ENCODE measurements at places on chromosomes 3 and 15.

DNA sequence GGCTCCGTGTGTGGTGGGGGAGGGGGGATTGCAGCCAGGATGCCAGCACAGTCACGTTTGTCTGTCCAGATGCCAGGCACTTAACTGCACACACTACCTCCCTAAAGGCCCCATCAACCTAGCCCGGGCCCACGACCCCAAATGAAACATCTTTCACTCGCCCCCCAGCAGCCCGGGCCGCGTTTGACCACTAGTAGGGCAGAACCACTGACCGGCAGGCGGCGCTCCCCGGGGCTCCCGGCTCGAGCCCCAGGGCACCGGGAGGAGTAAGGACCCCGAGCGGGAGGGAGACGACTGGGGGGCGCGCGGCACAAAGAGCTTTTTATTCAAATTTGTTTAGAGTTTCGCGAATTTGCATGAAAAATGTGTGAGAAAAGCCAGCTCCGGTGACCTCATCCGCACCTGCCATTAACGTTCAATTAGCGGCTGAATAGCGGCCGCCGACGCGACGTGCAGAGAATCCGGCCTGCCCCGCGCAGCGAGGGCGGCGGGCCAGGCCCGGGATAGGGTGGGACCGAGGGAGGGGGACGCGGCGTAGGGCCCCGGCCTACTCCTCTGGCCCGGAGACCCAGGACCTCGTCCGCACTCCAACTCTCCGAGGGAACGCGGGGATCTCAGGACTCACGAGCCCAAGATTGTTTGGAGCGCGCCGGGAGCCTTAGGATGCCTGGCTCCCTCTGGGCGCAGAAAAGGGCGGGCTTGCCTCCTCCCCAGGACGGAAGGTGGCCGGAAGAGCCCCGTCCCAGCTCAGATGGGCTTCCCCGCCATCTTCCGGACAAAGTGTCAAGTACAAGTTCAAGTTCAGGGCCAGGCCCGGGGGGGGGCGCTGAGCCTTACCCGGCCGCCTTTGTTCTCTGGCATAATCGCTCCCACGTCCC lies 64.9 kb upstream of the POLG start:
- DNase-seq, result peak; percentile 79

DNA sequence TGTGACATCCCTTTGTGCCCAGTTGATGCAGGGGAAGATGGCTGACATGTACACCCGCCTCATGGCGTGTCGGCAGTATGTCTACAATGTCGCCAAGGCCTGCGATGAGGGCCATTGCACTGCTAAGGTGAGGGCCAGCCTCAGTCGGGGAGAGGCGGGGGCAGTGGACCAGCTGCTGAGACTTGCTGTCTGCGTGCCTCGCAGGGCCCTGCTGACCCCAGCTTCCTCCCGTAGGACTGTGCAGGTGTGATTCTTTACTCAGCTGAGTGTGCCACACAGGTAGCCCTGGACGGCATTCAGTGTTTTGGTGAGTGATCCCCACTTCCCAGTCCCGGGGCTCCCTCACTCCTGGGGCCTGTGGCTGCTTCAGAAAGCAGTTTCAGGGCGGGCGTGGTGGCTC lies 10.5 kb downstream of the IVD start:
- DNase-seq, result no peak

GRCh38 chr3:97481416-97481815 lies 283.1 kb upstream of the ARL6 start:
- DNase-seq, result no peak

DNA sequence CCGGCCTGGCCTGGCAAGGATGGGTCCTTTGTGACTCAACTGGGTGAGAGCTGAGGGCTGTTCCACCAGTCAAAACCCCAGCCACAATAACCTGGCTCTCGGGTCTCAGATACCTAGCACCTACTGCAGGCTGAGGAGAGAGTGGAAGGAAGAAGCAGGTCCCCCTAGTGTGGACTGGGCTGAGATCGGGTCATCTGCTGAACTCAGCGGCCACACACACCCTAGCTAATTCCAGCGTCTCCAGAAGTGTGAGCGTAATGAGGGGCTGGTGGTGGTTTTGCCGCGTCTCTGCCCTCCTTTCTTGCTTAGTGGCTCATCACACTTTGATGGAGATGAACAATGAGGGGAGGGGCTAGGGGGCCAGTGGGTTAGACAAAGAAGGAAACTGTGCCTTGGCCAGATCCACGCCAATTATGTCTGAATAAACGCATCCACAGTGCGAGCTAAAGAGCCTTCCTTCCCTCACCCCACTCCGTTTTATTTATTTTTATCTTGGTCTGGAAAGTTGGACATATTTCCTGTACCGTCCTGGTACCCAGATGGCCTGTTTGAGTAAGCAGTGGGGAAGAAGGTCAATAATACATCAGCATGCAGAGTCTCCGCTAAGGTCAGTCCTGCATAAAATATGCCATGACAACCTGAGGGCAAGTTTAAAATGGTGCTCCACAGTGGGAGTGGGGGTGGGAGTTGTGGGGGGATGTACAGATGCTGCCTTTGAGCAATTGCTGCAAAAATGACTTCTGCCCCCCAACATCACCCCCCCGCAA lies 370.0 kb downstream of the WDR72 start:
- DNase-seq, result no peak

- DNase-seq, result no peak
These were observed 23.9 kb upstream of the FRMD4B start for GRCh38 chr3:69409831-69410230.

GRCh38 chr3:127783642-127784160 lies 38.6 kb downstream of the MGLL start:
- DNase-seq, result peak; percentile 39

- no peak for DNase-seq
These were observed 221.1 kb upstream of the TLE3 start for GRCh38 chr15:70318594-70319465.

GRCh38 chr3:134847349-134847748 lies 52.3 kb downstream of the EPHB1 start:
- no peak for DNase-seq

GRCh38 chr3:84891851-84892250 lies 66.9 kb upstream of the CADM2 start:
- no peak for DNase-seq

GRCh38 chr3:37210230-37210629 lies 35.8 kb upstream of the LRRFIP2 start:
- DNase-seq, result no peak

Measured in NCI-H82 (cell line).